AG10803 (cell line): ENCODE measurements at places on chromosomes 7 and 10.

- peak; percentile 61 for DNase-seq
Observed at GRCh38 chr10:22615819-22616499, 98.4 kb downstream of the PIP4K2A start.

DNA sequence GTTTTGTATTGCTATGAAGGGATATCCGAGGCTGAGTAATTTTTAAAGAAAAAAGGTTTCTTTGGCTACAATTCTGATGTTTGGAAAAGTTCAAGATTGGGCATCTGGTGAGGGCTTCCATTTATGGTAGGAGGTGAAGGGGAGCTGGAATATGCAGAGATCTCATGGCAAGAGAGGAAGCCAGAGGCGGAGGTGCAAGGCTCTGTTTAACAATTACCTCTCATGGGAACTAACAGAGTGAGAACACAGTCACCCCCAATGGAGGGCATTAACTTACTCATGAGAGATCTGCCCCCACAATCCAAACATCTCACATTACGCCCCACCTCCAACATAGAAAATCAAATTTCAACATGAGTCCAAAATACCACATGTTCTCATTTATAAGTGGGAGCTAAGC is 62.0 kb downstream of the AKR1D1 start:
- DNase-seq = no peak

GRCh38 chr7:40717242-40717641 is 582.4 kb downstream of the SUGCT start:
- peak; percentile 70 for DNase-seq

DNA sequence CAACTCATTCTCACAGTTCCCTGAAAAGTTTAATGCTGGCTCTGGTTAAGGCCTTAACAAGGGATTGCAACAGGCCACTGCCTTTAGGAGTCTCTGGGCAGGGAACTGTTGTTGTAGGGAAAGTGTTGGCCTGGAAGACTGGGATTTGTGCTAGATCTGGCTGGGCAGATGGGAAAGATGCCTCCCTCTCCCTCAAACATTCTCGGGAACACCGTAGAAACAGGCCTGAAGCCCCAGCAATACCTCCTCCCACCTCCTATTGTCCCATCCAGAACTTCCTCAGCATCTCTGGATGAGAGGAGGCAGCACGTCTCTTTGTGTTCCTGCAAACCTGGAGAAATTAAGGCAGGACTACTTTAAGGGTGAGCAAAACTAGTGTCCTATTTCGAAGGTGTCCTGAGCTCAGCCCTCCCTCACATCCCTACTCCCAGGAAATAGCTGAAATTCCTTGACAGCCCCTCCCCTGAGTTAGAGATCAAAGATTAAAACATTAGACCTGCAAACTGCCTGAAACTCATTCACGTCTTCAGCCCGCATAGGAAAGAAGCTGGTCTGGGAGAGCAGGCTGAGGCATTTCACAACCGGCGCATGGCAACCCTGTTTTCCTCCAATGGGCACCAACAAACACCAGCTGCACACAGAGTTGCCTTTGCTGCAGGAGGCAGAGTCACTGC is 10.9 kb upstream of the MAP3K8 start:
- peak; percentile 77 for DNase-seq

- DNase-seq = no peak
Observed at GRCh38 chr10:111082102-111082975, 5.5 kb downstream of the ADRA2A start.

GRCh38 chr7:100730136-100730800 is 3.1 kb upstream of the ZAN start:
- DNase-seq = no peak

DNA sequence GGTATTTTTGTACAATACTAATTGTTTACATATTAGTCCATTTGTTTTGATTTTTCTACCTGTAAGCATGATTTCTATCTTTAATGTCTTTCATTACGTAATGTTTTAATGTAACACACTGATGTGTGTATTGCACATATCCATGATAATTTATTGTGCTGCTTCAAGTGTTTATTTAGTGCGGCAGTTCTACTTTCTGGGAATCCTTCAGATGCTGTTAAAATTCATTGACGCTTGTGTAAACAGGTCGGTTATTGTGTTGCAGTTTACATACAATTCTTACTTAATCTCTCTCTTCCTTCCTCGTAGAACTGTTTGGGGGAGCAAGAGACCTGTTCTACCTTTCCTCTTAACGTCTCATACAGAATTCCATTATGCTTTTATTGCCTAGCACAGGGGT is 6.9 kb downstream of the TMEM60 start:
- no peak for DNase-seq

DNA sequence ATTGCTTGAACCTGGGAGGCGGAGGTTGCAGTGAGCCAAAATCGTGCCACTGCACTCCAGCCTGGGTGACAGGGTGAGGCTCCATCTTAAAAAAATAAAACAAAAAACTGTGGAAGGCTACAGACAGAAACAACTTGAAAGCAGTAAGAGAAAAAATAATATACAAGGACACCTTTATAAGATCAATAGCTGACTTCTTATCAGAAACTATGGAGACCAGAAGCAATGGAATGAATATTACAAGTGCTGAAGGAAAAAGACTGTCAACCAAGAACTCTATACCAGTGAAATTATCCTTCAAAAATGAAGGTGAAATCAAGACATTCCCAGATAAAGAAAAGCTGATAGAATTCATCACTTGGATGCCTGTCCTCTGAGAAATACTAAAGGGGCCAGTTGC is 49.0 kb downstream of the RBAK start:
- DNase-seq = no peak

DNA sequence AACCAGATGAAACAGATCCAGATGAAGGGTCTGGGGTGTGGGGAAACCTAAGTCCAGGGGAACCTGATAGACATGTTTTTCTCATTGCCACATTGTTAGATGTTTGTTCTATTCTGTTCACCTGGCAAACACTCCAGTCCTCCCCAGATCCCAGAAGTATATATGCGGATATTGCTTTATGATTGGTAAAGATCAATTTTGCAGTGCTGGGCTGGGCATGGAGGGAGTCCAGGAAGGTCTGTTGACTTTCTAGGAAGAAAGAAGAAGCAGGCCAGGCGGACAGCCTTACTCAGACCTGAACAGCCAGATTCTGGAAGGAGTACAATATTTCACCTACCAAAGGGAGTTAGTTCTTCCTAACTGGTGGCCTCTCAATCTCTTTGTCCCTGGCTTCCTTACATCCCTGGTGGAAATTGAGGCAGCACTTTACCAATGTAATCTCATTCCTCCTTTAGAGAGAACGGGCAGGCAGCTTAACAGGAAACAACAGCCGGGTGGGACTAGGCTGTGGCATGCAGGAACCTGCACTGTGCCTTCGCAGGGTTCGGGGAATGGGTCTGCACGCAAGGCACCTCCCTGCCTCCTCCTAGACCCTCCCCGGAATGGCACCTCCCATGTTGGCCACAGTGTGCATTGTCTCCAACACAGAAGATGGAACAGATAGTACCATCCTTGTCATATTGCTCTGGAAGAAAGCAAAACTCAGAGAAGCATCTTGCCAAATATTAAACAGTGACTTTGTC is 930 bp downstream of the GIMAP6 start:
- DNase-seq = no peak

DNA sequence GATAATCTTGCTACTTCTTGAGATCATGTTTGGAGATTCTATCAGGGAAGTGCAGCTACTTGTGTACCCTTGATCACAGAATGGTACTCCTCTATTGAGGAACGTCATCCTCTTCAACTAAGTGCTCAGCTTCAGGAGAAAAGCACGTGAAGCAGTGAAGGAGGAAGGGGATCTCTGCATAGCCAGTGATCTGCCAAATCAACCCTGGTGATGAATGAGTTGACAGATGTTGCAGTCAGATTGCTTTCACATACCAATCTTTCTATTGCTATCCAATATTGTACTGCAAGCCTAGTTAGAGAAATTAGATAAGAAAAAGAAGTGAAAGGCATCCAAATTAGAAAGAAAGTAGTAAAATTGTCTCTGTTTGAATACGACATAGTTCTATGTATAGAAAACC is 309.4 kb downstream of the TWIST1 start:
- no peak for DNase-seq

- no peak for DNase-seq
Observed at GRCh38 chr7:129742256-129742655, 130.7 kb downstream of the NRF1 start.

DNA sequence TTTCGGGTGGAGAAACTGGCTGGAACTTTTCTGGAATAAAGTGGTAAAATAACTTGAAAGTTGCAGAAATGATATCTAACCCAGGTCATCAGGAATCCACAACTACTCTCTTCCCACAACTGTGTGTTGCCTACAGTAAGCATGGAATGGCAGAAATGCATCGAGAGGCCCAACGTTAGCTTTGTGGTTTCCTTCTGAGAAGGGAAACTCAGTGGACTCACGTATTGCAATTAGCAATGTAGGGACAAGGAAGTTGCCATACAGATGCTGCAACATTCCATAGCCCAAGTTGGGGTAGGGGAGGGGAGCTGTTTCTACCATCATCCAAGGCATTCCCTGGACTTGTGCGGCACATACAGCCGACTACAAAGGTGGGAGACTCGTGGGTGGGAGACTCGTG is 1.9 kb downstream of the PON1 start:
- peak; percentile 55 for DNase-seq

DNA sequence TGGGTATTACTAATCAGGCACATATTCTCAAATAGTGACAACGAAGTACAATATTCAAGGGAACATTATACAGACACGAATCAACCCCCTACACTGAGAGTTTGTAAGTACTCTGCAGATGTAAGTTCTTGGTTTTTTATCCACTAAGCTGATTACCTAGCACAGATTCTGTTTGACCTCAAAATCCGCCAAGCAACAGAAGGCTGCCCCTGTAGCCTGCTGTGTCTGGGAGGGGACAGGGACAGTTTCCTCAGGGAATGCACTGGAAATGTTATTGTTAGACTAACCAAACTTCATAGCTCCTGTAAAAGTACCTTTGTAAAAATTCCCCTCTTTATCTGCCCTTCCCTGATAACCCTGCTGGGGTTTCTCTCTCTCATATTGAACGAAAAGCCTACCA is 45.2 kb upstream of the ZRANB1 start:
- DNase-seq = no peak

- DNase-seq = no peak
Observed at GRCh38 chr10:71463111-71463510, 66.4 kb downstream of the CDH23 start.

DNA sequence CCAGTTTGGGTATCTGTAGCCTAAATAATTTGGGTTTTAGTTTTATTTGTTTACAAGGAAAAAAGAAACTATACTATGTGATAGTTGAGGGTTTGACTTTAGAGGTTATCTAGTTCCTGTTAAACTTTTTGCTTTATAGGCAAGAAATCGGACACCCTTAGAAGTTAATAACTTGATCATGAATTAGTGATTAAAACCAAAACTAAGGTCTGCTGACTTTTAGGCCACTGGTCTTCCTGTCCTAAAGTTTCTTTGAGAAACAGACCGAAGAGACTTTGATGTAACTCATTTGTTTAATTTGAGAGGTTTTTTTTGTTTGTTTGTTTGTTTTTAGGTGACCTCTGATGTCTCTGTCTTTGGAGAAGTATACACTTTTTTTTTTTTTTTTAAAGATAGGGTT is 59.7 kb downstream of the PHTF2 start:
- DNase-seq = no peak

GRCh38 chr10:70381471-70382421 is 679 bp downstream of the LRRC20 start:
- DNase-seq = no peak

- no peak for DNase-seq
Observed at GRCh38 chr10:125011171-125011925, 69.4 kb downstream of the ZRANB1 start.

DNA sequence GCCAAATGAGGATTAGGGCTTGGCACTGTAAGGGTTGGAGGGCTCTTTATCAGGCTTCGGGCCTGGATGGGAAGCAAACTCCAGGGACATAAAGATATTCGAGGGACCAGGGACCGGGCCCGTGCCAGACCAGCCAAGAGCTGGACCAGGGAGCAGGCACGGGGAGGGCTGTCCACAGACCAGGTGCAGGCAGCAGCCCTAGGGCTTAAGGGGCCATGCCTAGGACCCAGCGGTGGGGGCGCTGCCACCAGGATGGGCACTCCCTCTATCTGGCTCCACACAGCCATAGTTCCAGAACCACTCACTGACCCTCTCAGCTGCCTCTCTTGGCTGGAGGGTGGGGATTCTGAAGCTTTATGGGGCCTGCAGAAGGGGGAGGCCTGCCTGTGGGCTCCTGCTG is 32.9 kb downstream of the FAM241B start:
- no peak for DNase-seq

- no peak for DNase-seq
Observed at GRCh38 chr10:8910314-8910713, 855.8 kb downstream of the GATA3 start.

DNA sequence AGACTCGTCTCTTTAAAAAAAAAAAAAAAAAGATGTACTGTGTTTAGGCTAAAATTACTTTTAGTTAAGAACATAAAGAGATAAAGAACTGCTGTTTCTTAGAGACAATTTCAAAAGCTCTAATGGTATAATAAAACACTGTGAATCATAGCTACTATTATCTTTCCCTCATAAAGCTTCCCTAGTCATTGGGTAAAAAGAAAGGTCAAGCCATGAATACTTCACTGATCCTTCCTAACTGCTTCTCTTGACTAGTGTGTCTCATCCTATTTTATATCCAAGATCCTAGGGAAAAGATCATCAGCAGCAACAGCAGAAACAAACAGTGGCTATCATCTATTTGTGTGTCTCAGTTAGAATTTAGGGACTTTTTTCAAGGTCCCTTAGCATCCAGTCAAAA is 10.5 kb downstream of the YME1L1 start:
- no peak for DNase-seq

- DNase-seq = no peak
Observed at GRCh38 chr10:89055159-89055558, 64.6 kb downstream of the FAS start.

GRCh38 chr7:106768324-106768751 is 96.7 kb upstream of the PIK3CG start:
- peak; percentile 53 for DNase-seq

GRCh38 chr10:72170263-72170662 is 45.5 kb upstream of the ANAPC16 start:
- DNase-seq = no peak

GRCh38 chr10:77195101-77195500 is 442.5 kb downstream of the KCNMA1 start:
- DNase-seq = peak; percentile 88

DNA sequence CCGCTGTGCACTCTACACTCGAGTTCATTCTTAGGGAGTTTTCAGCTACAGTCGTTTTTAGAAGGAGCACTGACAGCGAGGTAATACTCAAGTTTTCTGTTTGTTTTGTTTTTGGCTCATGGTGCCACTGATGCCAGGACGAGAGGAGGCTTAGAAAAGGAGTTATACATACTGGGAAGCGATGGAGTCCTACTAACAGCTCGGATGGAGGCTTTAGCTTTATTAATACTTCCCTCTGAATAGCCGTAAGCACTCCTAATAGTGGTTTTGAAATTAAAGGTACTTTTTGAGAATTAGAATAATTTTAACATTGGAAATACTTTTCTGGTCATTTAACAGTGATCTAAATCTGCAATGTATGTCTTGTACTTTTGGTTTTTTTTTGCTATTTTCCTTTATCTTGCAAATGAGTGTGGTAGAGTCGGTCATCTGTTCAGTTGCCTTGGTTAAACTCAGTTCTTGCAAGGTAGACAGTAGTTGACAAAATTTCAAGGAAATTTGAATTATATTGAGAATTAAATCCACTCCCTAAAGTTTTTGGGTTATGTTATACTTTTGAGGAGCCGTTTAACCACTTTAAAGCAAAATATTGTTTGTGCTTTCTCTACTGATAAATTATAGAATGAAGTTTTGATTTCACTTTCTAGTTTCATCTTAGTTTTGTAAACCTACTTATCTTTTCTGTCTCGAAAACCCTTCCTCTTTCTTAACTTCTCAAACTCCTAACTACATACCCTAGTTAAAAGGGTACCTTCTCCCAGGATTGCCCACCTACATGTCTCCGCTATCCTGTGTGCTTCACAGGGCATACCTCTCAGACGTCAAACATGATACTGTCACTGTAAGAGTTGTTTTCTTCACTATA is 1.5 kb downstream of the HBP1 start:
- no peak for DNase-seq
